ENCODE measurements at places on chromosomes 7 and 10.

- DNase-seq = no peak
Measured at GRCh38 chr7:23014681-23015080, 751 bp upstream of the HYCC1 start.

DNA sequence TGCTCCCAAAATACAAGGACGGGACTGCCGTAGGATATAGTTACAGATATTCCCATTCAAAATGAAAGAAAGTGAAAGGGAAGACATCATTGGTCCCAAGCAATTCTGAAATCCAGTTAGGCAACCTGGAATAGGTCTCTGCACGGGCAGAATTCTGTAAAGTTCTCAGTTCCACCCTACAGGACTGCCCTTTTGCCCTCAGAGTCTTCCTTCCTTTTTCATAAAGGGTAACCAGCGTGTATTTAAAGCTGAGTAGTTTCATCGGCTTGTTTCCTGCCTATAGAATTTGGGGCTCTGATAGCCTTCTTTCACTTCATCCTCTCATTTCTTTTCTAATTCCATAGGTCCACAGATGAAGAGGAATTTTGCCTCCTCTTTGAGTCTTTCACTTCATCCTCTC, 20.0 kb downstream of the COPG2 start:
- no peak for DNase-seq

DNA sequence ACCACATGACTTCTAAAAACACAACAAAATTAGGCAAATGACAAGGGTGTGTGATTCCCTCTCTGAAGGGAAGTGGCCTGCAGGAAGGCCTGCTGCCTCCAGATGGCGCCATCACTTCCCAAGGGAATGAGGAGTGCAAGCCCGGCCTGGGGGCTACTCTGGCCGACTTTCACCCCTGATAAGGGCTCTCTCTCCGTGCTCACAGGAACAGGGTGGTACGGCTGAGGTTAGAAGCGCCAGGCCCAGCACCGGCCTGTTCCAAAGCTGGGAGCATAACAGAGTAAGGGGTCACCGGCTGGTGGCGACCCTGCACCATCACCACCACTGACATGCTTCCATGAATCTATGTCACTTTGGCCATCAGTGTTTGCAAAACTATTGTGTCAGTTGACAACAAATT, 13.1 kb downstream of the RBP3 start:
- DNase-seq = no peak

GRCh38 chr7:128053023-128053422, 21.8 kb upstream of the LRRC4 start:
- DNase-seq = no peak

DNA sequence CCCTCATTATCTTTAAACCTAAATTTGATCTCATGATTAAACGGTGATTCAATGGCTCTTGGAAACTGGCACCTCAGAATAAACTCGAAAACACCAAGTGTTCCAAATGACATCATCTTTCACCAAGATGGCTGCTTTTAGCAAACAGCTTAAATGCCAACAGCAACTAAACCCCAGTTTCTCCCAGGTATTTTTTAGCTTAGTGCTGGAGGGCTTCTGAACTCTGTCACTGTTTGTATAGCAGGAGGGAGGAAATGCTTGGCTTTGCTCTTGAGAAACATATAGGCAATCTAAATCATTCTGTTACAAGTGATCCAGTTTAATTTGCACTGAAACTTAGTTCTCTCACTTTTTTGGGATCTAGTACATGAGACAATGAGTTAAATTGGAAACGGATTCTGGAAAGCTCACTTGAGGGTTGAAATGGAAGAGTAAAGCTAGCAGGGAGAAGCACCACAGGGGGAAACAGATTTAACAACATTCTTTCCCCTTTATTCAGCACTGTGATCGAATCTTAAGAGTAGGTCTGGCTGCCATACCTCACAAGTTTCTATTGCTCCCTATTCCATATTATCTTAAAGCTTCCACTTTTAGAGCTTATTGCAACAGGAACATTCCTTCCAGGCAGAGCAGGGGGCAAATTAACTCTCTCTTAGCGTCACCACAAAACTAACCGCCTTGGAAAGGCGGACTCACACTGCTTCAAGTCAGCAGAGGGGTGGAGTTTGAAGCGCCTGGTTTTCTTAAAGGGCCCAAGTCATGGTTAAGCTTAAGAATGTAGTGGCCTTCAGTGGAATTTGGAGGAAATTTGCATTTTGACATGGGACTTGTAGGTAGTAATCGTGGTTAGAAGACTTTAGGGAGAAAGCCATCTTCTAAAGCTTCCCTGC, 1.8 kb upstream of the CCDC6 start:
- DNase-seq = peak; percentile 66

DNA sequence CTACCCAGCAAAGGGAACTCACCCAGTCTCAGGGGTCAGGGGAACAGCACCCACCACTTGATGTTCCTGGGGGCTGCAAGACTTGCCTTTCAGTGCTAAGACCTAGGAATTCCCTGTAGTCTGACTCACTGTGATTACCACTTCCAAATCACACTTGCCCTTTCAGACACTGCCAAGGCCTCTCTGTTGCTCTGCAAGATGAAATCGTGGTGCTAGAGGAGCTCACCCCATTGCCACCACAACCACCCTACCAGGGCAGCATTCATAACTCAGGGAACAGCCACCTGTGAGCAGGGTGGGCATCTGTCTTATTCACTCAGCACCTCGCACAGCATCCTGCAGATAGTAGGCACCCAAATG, 36.5 kb downstream of the XPNPEP1 start:
- DNase-seq = no peak

DNA sequence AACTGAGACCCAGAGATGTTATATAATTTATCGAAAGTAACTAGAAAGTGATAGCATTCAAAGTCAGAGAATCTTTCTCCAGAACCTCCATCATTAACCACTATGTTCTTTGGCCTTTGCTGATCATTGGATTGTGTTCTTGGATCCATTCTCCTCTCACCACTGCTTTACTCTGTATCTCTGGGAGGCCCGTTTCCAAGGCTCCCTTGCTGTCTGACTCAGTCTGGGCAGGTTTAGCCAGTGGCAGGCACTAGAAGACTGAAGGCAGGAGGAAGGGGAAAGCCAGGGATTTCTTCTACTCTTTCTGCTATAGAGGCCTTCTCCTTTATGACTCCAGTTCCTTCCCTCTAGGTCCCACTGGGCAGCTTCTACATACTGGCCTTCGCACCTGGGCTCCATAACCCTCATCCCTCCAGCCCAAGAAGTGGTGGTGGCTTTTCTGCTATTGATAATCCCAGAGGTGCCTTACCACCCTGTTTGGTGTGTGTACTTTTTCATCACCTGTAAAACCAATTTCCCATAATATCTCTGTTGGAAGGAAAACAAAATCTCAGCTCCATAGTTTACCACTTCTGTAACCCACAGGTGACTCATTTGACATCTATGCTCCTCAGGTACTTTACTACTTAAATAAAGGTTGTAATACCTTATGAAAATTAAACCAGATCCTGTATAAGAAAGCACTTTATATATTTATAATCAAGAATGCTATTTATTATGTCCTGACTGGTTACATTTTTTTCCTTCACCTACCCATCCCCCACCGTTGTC, 36.0 kb downstream of the BCAP29 start:
- DNase-seq = no peak

DNA sequence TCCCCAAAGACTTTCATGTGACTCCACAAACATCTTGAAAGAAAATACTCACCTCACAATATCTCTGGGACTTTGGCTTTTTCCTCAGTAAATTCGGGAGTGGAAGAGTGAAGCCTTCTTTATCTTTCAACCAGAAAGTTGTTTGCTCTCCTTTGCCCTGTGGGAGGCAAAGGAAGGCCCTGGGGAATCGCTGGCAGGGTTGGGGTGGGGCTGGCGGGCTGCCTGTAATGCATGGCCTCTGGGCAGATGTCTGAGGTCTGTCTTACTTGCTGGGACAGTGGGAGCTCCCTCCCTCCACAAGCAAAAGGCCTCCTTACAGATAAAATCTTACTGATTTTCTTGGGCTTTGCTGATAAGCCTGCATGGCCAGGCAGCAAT, 24.9 kb downstream of the TECTB start:
- no peak for DNase-seq

DNA sequence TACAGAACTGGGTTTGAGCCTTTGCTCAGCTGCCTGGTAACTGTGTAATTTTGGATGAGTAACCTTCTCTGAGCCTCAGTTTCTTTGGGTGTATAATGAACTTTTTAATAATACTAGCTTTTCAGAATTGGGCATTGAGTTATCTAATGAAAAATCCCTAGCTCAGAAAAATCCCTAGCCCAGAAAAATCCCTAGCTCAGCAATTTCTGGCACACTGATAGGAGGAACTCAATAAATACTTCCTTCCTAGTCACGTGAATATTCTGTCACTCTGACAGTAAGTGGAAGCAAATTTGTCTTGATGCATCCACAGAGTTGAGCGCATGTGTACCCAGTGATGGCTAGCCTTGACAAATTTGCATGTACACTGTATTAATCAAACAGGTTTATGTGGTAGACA, 817.6 kb downstream of the XPNPEP1 start:
- DNase-seq = no peak

DNA sequence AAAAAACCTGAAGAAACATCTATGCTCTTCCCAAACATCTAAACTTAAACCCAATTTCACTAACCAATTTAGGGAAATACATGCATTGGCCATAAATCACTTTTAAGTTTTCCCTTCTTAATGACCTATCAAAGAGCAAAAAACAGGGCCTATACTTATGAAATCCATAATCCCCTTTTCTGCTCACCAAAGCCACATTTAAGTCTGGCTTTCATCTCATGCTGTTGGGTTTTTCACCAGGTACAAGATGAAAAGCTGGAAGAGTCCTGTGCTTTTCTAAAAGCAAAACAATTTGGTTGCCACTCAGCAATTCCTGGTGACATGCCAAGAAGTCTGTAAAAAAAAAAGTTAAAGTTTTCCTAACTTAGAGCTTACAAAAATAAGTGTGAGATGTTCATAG, 92.6 kb downstream of the HPSE2 start:
- DNase-seq = no peak

DNA sequence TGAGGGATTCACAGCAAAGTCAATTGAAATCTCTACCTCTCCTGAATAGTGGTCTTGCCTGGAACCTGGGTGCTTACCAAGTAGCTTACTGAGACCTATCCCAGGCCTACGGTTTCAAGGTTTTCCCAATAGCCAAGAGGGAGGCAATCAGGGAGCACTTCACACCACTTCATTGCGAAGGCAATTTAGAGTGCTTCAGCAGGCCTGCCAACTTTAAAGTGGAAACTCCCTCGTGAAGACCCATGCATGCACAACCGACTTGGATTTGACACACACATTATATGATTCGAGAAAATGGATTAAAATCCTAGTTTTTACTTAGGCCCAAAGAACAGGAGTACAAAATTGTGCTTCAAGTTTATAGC, 51.5 kb upstream of the NOBOX start:
- DNase-seq = no peak

- DNase-seq = no peak
Measured at GRCh38 chr10:83927166-83927565, 212.1 kb upstream of the GHITM start.

- DNase-seq = no peak
Measured at GRCh38 chr10:29730969-29731368, 96.2 kb upstream of the SVIL start.

DNA sequence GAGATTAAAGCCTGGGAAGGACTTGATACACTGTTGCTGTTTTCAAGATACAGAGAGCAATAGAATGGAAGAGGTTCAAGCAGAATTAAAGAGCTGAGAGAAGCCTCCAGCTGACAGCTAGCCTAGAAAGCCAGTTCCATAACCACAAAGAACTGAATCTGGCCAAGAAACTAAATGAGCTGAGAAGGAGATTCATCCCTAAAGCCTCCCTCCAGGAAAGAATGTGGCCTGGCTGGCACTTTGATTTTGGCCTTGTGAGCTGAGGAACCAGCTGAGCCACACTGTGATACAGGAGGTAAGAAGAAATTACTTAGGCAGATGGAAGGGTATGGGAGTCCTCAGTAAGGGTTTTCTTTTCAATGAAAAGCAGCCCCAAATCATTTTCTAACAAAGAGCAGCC, 324.1 kb downstream of the PHF14 start:
- no peak for DNase-seq

DNA sequence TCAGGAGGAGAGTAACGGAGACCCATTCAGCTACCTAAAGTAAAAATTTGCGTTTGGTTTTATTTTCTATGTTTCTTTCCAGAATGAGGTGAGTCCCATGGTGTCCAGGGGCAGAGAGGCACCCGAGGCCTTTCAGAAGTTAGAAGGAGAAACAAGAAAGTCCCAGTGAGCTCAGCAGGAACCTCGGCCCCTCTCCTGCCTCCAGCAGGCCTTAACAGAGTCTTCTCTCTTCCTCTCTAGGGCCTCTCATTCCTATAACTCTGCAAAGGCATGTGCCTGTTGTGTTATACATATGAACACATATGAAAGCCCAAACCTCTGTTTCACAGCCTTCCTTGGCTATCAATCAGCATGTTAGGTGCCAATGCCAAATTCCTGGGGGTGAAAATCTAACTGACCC, 20.8 kb upstream of the IKZF1 start:
- DNase-seq = no peak

DNA sequence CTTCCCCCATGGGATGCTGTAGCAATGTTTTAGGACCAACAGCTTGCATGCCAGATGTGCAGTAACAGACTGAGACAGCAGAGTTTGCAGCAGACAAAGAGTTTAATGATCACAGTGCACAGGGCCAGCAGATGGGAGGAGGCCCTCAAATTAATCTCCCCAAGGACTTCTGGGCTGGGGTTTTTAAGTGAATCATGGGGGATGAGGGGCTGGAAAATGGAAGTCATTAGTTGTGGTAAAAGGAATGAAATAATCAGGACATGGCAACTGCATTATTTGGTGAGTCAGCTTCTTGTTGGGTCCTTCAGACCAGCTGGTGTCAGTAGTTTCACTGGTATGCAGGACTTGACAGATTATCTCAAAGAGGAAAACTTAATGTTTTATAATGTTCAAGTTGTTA, 12.6 kb upstream of the NRBF2 start:
- DNase-seq = no peak

- no peak for DNase-seq
Measured at GRCh38 chr7:22791204-22792158, 31.2 kb downstream of the TOMM7 start.

Measured in activated CD8-positive, alpha-beta memory T cell treated with anti-CD3 and anti-CD28 coated beads for 24 hours (primary cell).